ENCODE measurements at places on chromosomes 7 and 10.
A peak's percentile ranks its signal among the peaks of the same experiment; 100 is the strongest.

DNA sequence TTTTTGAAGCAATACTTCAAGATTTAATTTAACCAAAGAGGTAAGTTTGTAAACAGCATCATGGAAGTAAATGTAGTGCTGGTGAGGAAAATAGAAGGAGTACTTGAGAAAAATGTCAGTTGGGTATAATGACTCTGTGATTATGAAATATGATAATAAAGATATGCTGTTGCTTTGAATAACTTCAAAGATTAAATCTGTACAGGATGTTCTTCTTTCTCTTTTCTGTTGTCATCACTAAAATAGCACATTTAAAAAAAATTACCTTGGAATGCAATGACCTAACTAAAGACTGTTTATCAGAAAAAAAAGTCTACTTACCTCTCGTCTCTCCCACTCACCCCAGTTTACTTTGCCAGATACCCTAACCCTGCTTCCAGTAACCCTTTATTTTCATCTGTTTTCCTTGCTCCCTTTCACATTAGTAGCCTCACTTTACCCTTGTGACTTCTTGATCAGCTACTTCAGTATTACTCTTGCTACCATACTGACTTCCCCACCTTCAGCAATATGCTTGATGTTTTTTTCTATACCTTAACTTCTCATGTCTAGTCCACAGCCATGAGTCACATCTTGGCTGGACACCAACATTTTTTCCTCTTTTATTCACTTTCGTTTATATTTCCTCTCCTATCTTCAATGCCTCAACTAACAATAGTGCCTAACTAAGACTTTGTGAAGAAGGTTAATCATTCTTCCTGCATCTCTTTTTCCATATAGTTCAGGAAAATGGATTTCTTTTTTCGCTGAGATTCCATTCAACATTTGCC lies 29.7 kb upstream of the TAS2R16 start:
- no peak for DNase-seq

GRCh38 chr7:131011432-131011742 lies 277.4 kb upstream of the KLF14 start:
- DNase-seq = peak; percentile 57

- peak; percentile 44 for DNase-seq
These were observed 28.1 kb downstream of the ARL4A start for GRCh38 chr7:12715372-12716133.

DNA sequence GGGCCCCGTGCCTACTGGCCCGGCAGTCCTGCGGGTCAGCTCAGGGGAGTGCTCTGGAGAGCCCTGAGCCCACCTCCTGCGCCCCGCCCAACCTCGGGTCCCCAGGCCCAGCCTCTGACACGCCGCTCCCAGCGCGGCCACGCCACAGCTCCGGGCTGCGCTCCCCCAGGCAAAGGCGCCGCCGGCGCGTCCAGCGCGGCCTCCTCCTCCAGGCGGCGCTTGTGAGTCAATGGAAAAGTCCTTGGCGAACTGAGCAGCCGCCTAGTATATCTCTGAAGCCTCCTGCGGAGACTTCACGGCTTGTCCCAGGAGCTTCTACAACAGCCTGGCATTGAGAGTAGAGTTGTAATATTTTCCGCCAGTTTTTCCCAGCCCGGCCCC lies 29.5 kb upstream of the BMS1 start:
- peak; percentile 80 for DNase-seq
